Stimulated activated CD4-positive, alpha-beta T cell treated with anti-CD3 and anti-CD28 coated beads, Interleukin-1b, Interleukin-23, amount 100 ng/mL, for 24 hours (primary cell): ENCODE measurements at places on chromosomes 4 and X.

DNA sequence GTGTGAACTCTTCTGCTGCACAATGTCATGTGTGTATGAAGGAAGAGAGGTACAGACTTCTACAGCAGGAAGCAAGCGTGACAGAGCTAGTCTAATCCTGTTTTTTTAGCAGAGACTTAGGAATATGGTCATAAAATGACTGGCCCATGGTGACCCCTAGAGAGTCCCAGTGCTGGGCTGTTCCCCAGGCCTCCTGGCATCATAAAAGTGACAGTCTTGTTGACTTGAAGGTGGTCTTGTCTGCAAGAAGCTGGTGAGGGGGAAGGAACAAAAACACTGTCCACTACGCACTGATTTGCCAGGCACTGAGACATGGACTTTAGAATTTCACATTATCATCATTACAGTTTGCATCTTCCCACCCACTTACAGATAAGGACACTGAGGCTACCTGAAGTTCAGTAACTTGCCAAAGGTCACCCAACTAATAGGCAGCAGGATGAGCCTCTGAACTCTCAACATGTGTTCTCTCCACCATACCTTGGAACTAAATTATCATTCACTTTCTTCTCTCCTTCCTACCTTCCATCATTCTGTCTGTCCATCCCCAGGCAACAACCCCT, 63.0 kb downstream of the HADH start:
- no peak for DNase-seq

- no peak for DNase-seq
These were observed 12.2 kb upstream of the NKRF start for GRCh38 chrX:119618439-119618838.

DNA sequence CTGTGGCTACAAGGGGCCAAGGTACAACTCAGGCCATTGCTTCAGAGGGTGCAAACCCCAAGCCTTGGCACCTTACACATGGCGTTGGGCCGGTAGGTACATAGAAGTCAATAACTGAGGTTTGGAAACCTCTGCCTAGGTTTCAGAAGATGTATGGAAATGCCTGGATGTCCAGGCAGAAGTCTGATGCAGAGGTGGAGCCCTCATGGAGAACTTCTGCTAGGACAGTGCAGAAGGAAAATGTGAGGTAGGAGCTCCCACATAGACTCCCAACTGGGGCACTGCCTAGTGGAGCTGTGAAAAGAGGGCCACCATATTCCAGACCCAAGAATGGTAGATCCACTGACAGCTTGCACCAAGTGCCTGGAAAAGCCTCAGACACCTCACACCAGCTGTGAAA, 92.1 kb upstream of the SFRP2 start:
- no peak for DNase-seq

DNA sequence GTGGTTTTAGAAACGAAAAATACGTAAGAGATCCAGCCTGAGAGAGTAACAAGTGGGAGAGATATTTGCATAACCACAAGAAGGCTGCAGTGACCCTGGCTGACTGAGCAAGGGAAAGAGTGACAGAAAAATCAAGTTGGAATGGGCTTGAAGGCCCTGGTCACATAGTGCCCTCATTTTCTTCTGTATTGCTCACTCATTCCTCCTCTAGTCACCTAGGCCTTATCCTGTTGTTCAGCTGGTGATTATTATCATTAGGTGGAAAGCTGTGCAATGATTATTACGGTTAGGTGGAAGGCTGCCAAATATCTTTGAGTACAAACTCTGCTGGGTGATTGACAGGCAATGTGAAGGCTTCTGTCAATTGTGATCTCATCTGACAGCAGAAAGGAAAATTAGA, 2384.1 kb downstream of the PCDH7 start:
- DNase-seq: no peak

DNA sequence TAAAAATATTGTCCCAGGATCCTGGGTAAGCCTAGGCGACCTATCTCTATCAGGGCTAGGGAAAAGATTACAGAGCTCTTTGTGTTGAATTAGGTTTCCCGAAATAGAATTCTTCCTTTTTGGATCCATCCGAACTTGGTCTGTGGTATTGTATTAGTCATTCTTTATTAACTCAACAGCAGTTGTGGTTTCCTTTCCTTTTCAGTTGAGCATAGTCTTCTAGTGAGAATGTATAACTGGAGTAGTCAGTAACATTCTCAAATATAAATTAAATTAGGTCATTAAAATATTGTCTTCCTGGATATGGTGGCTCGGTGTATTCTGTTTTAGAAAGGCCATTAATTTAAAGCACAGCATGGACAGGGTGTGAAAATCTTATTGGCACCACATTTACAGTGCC, 520.4 kb downstream of the NLGN4X start:
- no peak for DNase-seq

GRCh38 chr4:144748814-144749555, 103.0 kb downstream of the HHIP start:
- DNase-seq: no peak

DNA sequence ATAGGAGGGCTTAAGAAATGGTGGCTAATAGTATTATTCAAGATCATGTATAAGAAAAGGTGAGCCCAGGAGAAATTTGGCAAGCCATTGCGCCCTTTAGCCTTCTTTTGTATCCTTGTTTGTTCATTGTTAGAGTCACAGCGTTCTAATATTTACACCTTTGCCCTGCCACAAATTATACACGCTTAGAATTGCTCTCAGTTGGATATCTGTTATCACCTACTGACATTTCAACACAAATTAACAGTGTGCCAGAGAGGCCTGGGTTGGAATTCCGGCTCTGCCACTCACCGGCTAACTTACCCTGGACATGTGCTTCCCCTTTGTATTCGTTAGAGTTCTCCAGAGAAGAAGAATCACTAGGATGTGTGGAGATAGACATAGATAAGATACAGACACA, 148.7 kb upstream of the KIT start:
- DNase-seq: no peak
